ENCODE measurements at places on chromosomes 5 and 9.

DNA sequence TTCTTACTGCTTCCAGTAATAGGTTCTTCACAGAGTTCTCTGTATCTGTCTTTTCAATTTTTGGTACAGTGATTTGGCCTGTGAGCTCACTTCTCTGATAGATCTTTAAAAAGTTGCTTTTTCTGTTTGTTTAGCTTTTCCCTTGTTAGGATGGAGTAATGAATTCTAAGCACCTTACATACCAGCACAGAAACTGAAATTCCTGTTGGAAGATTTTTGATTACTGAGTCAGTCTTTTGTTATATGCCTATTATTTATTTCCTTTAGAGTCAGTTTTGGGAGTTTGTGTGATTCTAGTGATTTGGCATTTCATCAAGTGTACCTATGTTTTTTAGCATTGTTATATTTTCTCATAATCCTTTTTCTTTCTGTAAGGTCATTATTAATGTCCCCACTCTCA lies 37.6 kb upstream of the IPPK start:
- DNase-seq, result no peak

DNA sequence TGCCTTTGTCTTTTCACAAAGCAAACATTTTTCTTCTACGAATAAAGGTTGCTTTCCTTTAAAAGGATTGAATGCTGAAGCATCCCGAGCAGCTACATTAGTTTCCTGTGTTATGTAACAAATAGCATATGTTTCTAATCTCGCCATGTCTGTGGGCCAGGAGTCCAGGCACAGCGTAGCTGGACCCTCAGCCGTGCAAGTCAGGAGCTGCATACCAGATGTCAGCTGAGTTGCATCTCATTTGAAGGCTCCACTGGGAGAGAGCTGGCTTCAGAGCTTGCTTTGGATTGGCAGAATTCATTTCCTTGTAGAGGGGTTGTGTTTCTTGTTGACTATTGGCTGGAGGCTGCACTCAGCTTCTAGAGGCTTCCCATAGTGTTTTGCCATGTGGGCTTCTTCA lies 16.0 kb upstream of the GOLPH3 start:
- DNase-seq, result no peak

GRCh38 chr9:32839013-32839885 lies 55.9 kb downstream of the TMEM215 start:
- DNase-seq, result no peak

DNA sequence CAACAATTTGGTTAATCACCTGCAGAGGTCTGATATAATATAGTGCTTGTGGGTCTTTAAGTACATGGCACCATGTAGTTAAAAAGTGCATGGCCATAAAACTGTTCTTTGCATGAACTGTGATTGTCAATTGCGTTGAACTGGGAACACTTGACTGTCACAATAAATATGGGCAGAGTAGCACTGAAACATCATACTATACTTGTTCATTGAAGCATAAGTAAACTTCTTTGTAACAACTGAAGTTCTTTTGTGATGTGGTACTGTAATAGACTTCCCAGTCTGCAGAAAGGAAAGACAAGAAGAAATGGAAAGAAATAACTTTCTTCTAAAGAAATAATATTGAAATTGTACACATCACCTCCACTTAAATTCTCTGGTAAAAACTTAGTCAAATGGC lies 9.8 kb upstream of the NTRK2 start:
- no peak for DNase-seq

- DNase-seq, result no peak
These were observed 131.7 kb upstream of the GPR151 start for GRCh38 chr5:146647656-146648199.

- no peak for DNase-seq
These were observed 333.9 kb upstream of the TLE4 start for GRCh38 chr9:79237861-79238260.

Data from activated gamma-delta T cell treated with anti-CD3 and anti-CD28 coated beads, Interleukin-2, amount 50 U/mL, for 16 hours (primary cell).